Right renal cortex interstitium (tissue), 3 donors: ENCODE measurements at places on chromosomes 5 and 9. TPM values are rescaled to one million over a fixed set of nuclear protein-coding genes. Genes with fewer than 3 reads are reported as not detected.

The LIX1 gene
- 5.7 TPM for polyA plus RNA-seq

The ANXA1 gene
- polyA plus RNA-seq = 30.3 TPM

GRCh38 chr9:75671354-75671753, 219.1 kb upstream of the PCSK5 start:
- no peak for DNase-seq

DNA sequence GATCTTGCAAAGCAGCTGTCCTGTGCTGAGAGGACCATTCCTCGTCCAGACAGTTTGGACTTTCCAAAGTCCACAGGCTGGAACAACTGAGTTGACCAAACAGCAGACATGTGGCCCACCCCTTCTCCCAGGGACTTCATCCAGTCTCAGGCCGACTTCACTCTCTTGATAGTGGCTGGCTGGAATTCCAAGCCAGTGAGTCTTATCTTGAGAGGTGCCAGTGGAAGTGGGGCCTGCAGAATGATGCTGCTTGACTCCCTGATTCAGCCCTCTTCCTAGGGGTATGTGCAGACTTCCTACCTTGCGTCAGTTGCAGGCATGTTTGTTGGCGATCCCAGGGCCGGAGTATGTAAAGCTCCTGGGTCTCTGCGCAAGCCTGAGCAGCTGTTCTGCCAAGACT, 131.4 kb upstream of the TSLP start:
- DNase-seq = no peak
